ENCODE measurements at places on chromosomes 6 and 20. TPM values are rescaled to one million over a fixed set of nuclear protein-coding genes. Genes with fewer than 3 reads are reported as not detected.

DNA sequence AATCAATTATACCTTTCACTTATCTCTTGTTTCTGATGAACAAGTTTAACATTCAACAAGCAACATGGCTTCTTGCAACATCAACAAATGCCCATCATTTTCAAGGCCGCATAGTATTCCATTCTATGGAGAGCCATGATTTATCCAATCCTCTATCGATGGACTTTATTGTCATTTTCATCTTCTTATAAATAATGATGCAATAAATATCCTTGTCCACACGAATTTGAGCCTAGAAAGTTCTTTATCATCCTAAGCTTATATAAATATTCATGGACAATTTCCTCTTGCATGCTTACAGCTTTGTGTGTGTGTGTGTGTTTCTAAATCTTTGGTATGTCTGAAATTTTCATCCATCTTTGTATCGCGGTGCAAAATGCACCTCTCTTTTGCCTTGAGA is 29.1 kb downstream of the TOX2 start:
- DNase-seq, result no peak

- DNase-seq, result no peak
Measured at GRCh38 chr20:38353316-38353715, 7.0 kb downstream of the LBP start.

- no peak for DNase-seq
Measured at GRCh38 chr20:33667245-33667675, 517 bp downstream of the ACTL10 start.

GRCh38 chr6:8819446-8819845 is 384.1 kb upstream of the SLC35B3 start:
- DNase-seq, result no peak

DNA sequence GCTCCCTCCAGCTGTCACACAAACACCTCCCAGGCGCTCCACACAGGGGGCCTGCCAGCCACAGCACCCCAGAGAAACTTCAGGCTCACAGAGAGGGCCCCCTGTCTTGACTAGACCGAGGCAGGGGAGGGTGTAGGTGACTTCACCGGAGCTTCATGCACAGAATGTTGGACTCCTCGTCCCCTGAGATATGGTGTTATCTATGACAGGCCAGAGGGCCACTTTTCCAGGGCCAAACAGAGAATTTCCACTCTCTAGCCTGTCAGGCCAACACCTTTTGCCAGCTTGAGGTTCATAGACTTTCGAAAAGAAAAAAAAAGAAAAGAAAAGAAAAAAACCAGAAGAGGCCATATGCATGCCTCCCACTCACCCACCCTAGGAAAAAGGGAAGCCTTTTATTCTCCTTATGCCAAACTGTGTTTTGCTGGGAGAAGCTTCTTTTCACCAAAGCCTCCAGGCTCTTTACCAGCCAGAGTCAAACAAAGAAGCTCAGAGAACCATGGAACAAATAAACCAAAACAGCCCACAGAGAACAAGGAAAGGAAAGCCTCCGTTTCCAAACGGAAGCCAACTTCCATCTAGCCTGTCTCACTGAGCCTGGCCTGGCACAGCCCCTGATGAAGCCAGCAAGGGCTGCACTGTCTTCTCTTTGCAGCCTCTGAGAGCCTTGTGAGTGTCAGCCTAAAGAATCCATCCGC is 313.2 kb upstream of the JARID2 start:
- DNase-seq, result no peak

DNA sequence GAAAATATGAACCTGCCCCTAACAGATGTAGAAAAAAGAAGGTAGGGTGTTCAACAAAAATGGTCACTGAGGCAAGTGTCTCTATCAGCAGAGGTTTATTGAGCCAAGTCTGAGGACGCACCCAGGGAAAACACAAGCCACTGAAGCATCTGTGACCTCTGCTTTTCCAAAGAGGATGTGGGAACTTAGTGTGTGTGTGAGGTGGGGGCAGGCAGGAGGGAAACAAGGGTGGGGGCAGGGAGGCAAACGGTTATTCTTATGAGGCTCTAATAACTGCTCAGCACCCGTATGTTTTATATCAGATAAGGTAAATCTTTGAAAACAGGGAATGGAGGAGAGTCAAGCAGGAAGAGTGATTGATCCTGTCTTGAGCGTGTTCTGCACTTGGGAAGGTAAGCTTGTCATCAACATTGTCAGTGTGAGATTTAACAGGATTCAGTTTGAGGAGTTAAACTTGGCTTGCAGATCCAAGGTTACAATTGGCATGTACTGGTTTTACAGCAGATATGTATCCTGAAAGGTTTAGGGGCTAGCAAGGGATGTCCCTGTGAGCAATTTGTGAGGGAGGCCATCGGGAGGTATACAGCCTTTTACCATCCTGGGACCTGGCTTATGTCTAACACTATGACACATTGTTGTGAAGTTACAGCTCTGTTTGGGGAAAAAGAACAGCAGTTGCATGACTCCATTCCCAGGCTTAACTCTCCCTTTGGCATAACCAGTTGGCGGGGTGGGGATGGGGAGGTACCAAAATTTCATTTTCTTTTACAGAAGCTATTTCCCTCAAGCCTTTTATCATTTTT is 33.7 kb downstream of the NINL start:
- DNase-seq, result no peak

DNA sequence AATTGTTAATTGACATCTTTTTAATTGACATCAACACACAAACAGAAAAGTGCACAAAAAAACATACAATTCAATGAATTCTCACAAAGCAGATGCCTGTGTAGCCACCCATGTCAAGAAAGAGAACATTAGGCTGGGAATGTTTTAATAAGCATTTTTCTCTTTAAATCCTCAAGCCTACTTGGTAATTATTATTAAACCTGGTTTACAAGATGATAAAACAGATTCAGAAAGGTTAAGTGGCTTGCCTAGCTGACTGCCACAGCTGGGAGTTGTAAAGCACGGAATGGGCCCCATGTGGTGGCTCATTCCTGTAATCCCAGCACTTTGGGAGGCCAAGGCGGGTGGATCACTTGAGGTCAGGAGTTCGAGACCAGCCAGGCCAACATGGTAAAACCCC is 90.0 kb upstream of the AKAP12 start:
- DNase-seq, result no peak

DNA sequence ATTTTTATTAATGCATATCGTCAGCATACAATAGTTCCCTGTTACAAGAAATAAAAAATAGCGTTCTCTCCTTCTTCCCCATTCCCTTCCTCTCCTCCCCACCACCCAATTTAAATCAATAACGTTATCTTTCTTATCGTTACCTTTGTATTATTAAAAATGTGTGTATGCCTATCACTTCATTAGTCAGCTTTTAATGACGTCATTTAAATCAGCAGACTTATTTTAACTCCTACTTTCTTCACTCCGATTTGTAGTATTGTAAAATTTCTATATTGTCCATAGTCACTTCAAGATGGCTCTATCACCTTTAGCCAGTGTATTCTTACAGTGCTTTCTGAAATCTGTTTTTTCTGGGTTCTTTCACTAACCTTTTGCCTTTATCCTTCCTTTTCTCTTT is 89.1 kb downstream of the MKKS start:
- DNase-seq, result no peak

GRCh38 chr6:155181498-155181897 is 82.3 kb upstream of the CLDN20 start:
- no peak for DNase-seq

GRCh38 chr6:111711476-111711875 is 105.8 kb upstream of the TRAF3IP2 start:
- DNase-seq, result no peak

GRCh38 chr20:11124849-11125505 is 451.2 kb upstream of the JAG1 start:
- DNase-seq, result no peak

DNA sequence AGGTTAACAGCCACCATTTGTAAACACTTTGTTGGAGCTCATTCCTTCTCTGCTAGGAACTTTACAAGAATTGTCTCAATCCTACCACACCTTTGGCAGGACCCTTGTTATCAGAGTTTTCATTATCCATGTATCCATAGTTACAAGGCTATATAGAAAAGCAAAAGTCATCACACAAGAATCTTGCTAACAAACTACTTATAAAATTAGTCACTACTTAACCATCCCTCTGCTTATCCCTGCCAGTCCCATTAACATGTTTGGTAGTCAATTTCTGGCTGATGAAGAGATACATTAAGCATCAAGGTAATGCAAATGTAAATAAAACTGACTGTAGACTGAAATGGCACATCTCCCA is 10.4 kb downstream of the ZSWIM3 start:
- no peak for DNase-seq

GRCh38 chr6:16183187-16183664 is 54.3 kb downstream of the MYLIP start:
- no peak for DNase-seq

DNA sequence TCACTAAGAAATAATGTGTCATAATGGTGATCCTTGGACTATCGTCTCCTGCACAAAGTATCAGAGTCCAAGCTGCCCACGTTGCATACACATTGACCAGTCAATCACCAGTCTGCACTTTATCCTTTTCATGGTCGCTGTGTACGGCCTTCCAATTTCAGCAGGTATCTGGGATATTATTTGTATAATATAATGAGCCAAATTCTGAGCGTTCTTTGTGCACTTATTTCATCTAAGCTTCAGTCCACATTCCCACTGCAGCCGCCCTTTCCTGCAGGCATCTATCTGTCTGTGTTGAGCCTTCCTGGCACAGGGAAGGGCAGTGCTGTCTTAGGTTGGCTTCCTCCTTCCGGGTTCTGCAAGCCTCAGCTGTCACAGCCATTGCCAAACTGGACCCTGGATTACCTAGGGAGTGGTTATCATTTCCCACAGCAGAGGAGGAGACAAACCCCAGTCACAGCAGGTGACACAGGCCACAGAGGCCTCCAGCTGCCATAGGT is 174.3 kb downstream of the TTLL2 start:
- DNase-seq, result no peak

DNA sequence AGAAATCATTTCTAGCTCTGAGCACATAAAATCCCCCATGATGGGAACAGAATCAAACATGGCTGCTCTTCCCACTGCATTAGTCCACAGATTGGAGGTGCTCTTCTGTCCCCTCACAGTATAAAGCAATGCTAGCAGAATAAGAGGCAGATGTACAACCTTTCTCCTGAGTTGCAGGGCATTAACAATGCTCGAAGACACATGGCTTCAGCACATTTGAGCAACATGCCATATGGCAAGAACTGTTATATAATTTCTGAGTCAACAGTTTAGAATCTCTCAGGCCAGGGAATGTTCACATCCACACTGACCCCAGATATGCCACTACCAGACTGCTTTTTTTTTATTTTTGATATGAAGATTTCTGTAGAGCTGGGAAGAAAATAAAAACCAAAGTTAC is 119.6 kb downstream of the KIF13A start:
- no peak for DNase-seq

- DNase-seq, result no peak
Measured at GRCh38 chr6:37481711-37482605, 17.7 kb downstream of the CCDC167 start.

DNA sequence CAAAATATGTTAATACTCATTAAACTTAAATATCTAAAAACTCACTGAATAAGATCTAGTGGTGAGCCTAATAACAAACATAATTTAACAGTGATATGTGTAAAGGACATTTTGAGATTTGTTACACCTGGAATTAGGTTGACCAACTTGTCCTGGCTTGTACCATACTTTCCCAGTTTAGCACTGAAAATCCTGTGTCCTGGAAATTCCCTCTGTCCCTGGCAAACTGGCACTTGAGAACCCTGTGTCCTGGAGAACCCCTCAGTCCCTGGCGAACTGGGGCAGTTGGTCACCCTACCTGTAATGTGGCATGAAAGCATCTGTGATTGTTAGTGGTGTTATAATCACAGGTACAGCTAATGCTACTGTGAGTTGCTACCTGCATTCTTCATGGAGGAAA is 6.9 kb upstream of the PRND start:
- DNase-seq, result no peak

GRCh38 chr6:23655525-23655924 is 470.5 kb upstream of the NRSN1 start:
- DNase-seq, result no peak

DNA sequence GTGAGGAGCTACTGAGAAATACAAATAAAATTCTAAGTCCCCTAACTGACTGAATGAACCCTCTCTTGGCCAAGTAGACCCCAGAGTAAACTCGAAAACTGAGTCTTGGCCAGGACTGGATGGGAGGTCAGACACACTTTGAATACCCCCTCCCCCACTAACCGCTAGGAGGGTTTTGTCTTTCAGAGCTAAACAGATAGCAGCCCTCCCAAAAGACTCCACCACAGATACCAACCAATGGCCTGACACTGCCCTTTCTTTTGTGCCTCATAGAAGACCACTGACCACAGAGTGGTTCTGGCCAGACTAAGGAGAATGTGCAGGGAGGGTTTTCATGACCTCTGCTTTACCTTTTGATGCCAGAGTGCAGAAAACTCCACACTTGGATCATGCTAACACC is 42.1 kb downstream of the SPACA1 start:
- DNase-seq, result no peak

DNA sequence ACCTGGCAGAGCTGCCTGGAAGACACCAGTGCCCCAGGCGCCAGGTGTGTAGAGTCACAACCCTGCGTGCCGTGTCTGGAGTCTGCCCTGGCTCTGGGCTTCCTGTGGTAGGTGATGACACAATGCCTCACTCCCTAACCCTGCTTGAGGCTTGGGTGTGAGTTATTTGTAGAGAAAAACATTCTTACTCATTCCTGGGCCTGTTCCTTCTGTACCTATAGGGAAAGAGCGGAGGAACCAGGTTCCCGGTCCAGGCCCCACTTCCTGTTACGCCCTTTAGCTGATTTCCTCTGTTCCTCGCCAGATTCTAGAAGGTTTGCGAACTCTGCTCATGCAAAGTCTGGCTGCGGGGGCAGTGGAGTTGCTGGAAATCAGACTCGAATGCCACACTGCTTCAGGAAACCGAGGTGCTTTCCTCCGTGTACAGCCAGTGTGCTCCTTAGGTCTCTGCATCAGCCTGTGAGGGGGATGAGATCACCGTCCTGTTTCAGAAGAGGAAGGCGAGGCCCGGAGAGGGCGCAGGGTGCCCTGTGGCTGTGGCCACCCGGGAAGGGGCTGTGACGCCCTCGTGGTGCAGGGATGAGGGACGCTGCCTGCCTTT is 67.1 kb upstream of the DUSP22 start:
- no peak for DNase-seq

- no peak for DNase-seq
Measured at GRCh38 chr20:31740656-31741323, 1.7 kb downstream of the TPX2 start.

- no peak for DNase-seq
Measured at GRCh38 chr6:6357530-6357929, 37.1 kb upstream of the F13A1 start.

- peak; percentile 93 for DNase-seq
Measured at GRCh38 chr20:63835021-63835858, 4.2 kb upstream of the ZBTB46 start.

DNA sequence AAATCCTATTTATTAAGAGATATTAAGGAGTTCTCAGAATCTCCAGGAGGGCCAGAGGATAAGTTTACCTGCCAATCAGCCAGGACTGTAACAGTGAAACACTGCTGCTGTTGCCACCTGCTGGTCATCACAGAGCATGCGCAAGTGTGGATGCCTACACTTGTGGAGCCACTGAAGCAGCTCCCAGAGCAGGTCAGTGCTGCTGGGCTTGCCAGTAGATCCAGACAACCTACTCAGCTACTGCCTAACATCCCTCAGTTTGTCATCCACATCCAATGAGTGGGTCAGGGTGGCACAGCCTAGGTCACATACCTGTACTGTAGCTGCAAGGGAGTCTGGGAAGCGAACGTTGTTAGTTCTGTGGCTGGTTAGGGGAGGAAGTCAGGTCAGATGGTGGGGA is 18.3 kb upstream of the NHSL1 start:
- no peak for DNase-seq

GRCh38 chr6:64254558-64254957 is 619.0 kb downstream of the PHF3 start:
- no peak for DNase-seq

The SASH1 gene
- 97.2 TPM for total RNA-seq

The TRIM38 gene
- 20.2 TPM for total RNA-seq

The LPA gene
- 2.5 TPM for total RNA-seq
